ENCODE measurements at places on chromosomes 7 and 10.
A peak's percentile ranks its signal among the peaks of the same experiment; 100 is the strongest.

GRCh38 chr10:71887743-71888142 lies 36.7 kb upstream of the PSAP start:
- no peak for DNase-seq

GRCh38 chr10:22335173-22335933 lies 9.9 kb upstream of the SPAG6 start:
- peak; percentile 39 for DNase-seq

DNA sequence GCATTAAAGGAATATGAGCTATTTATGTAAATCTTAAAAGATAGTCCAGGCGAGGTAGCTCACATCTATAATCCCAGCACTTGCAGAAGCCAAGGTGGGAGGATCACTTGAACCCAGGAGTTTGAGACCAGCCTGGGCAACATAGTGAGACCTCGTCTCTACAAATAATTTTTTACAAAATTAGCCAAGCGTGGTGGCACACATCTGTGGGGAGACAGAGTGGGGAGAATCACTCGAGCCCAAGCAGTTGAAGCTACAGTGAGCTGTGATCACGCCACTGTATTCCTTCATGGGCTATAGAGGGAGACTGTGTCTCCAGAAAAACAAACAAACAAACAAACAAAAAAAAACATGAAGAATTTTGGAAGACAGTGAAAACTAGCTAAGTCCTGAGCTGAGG lies 28.4 kb downstream of the HERC4 start:
- no peak for DNase-seq

DNA sequence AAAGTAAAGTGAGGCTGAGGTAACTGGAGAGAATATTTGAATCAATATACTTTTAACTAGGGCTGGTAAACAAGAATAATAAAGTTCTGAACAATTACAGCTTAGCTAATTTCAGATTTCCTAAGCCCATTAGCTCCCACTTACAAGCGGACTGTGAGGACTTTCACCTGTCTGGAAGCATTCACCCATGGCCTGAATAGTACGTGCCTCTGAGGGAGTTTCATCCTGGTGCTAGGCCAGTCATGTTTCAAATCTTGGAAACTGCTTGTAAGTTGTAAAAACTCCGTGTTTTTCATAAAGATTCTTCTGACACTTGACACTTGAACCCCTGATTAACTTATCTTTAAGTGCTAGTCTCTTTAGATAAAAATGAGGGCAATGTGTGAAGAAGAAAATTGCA lies 975.2 kb upstream of the GHITM start:
- no peak for DNase-seq

DNA sequence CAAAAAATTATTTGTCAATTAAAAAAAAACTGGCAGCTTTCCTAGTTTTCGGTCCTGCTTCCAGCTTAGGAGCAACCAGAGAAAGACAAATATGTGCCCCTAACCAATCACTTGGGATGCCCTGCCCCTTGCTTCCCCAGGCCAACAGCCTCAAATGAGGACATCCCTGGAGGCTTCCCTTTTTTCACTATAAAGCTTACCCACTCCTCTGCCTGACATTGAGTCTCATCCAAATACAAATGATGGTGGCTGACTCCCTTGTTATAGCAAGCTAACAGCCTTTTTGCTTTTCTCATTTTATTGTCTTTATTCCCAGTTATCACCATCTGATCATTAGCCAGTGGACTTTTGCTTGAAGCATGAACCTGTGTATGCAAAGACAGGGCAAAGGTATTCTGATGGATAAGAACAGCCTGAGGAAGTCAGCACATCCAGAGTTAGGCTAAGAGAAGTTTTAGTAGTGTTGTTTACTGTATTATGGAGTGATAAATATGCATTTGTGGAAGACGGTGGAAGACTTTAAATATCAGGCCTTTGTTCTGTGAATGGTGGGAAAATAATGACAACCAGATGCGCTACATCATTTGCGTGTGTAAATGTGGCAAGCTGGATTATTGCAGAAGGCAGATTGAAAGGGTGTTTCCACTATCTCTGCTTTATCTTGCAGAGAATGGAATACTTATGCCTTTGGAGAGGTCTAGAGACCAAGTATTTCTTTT lies 1.7 kb upstream of the CCM2 start:
- no peak for DNase-seq

DNA sequence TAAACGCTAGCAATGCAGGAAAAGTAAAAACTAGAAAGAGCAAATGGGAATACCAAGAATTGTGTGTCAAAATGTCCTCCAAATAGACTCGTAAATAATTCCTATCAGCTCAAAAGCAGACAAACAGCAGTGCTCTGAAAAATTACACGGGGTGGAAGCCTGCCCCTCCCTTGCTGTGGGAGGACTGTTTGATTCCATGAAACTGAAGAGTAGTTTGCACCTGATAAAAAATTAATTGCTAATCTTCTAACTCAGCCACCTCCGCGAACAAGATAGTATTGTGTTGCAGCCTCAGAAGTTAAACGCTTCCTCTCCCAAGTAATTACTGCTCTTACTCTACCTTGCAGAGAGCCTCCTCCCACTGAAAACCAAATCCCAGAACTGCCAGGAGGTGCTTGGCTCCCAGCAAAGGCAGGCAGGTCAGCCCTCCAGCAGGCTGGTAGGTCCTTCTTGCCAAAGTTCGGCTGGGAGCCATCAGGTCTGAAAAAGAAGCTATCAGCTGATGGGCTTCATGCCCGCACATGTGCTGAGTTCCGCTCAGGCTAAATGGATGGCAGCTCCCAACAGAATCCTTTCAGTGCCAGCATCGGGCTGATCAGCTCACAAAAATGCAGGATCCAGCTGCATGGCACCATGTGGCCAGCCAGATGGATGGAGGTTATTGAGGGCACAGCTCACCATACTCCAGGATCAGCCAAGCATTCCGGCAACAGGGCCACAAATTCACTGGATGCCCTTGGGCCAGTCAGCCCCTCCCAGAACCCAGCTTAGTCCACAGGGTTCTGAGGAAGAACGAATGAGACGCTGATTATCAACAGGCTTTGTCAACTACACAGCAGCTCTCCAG lies 37.1 kb downstream of the MAD1L1 start:
- DNase-seq, result no peak

- DNase-seq, result no peak
These were observed 408.1 kb downstream of the AUTS2 start for GRCh38 chr7:70006261-70006920.

- no peak for DNase-seq
These were observed 571.9 kb downstream of the ACTR3B start for GRCh38 chr7:153331427-153331826.

All from stimulated activated CD4-positive, alpha-beta T cell treated with anti-CD3 and anti-CD28 coated beads, TNF-alpha, amount 100 ng/mL, for 4 hours (primary cell).